Fibroblast of skin of back (primary cell): ENCODE measurements at places on chromosomes 3 and 15.

- DNase-seq: no peak
Observed at GRCh38 chr3:172546105-172546504, 22.9 kb upstream of the TNFSF10 start.

DNA sequence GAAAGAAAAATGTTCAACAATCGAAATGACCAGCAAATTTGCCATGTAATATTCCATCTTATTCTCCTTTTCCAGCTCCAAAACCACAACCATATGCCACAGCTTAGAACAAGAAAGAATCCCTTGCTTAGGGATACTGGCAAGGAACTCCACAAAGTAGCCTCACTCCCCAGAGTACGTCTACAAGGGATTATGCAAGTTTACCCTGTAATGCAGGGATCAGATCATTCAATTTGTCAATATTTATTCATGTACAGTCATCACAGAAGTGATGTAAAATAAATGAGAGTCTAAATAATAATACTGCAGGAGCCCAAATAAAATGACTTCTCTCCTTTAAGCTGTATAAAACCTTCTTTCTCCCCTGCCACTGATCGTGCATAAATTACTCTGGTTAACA is 23.5 kb upstream of the MYO1E start:
- DNase-seq: no peak

DNA sequence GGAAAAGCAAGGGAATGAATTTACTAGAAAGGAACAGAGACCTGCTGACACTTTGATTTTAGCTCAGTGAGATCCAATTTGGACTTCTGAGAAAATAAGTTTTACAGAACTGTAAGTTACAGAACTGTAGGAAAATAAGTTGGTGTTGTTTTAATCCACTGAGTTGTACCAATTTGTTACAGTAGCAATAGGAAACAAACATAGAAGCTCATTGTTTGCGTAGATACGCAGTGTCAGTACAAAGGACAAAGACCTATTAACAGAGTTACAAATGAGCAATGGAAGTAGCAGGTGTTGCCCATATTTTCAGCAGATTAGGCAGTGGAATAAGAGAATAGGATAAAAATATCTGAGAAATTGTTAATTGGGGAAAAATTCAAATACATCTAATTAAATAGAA is 385.8 kb upstream of the CNTN6 start:
- DNase-seq: no peak

GRCh38 chr3:83863380-83863779 is 1095.4 kb upstream of the CADM2 start:
- no peak for DNase-seq

DNA sequence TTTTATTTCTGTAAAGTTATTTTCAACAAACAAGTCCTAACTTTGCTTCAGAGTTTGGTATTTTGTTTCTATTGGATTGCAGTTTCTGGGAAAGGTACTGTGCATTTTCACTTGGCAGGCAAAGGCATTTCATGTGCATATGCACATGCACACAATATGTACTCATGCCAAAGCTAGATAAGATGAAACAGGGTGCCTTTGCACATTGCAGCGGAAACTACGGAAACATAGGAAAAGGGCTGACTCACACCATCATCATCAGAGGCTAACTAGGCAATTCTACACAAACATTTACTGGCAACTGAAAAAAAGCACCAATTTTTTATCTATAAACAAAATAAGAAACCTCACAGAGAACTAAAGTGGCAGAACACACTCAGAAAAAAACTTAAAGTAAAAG is 550.6 kb upstream of the NECTIN3 start:
- DNase-seq: peak; percentile 92

- no peak for DNase-seq
Observed at GRCh38 chr3:127986803-127987202, 65.4 kb upstream of the SEC61A1 start.

- DNase-seq: peak; percentile 49
Observed at GRCh38 chr3:55296791-55297190, 190.3 kb downstream of the WNT5A start.

- peak; percentile 40 for DNase-seq
Observed at GRCh38 chr3:115922681-115923347, 299.5 kb downstream of the GAP43 start.

- peak; percentile 9 for DNase-seq
Observed at GRCh38 chr3:162602619-162603018, 1106.0 kb downstream of the OTOL1 start.

GRCh38 chr15:76337059-76337695 is 604 bp downstream of the ISL2 start:
- peak; percentile 37 for DNase-seq

DNA sequence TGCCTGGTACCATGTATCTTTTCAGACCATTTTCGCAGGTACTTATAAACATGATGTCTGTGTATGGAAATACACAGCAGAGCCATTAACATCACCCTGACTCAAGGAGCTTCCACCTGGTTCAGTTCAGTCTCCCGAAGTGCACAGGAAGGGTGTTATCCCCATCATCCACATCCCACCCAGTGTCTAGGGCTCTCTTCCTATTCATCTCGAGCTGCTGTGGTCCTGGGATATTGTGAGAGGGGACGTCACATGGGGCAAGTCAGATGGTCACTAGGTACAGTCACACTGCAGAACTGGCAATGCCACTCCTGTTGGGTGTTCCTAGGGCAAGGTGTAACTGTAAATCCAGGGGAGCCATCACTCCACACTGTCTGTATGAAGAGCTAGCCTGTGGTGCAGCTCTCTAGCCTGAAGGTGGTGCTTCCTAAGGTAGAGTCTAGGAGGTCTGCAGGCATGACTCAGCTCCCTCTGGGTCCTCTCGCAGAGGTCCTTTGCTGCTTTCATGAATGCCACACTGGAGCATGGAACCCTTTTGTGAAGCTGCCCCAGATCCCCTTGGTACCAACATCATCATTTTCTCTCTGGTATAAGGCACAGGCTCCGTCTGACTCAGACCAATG is 13.9 kb downstream of the ISLR2 start:
- DNase-seq: no peak

DNA sequence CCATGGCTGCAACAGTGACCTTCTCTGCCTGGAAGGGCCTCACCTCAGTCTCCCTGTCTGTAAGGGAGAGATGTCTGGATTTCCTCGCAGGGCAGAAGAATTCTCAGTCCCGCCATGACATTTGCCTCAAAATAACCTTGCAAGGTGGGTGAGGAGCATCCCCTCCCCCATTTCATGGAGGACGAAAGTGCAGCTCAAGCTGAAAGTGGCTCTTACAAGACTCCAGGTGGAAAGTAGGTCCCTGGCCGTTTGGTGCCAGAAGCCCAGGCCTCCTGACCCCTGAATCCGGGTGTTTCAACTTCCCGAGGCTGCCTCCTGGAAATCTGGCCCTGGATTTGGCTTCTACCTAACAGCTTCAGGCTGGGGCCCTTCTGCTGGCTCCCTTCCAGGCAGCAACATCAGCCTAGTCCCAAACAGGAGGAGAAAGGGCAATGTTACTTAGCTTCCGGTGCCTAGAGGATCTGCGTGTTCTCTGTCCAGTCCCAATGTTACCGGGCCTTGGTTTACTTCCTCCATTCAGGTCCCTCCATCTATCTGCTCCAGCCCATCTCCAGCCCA is 769 bp upstream of the CSPG4 start:
- DNase-seq: peak; percentile 63

- peak; percentile 54 for DNase-seq
Observed at GRCh38 chr3:137946356-137946973, 63.5 kb upstream of the CLDN18 start.

GRCh38 chr3:11602886-11603527 is 40.7 kb downstream of the VGLL4 start:
- no peak for DNase-seq

DNA sequence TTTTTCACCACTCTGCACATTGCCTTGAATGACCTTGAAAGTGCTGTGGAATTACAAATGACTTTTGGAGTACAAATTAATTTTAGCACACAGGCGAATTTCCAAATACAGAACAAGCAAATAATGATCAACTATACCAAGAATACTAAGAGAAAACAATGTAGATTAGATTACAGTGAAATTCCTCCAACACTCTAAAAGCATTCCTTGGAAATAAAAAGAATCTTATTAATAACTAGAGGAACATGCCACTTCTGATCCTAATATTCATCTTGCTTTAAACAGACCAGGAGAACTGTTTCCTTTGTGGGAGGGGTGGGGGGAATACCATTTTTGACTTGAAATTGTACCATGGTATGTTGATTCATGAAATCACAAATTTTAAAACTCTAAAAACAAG is 167.5 kb downstream of the SUCLG2 start:
- DNase-seq: no peak

DNA sequence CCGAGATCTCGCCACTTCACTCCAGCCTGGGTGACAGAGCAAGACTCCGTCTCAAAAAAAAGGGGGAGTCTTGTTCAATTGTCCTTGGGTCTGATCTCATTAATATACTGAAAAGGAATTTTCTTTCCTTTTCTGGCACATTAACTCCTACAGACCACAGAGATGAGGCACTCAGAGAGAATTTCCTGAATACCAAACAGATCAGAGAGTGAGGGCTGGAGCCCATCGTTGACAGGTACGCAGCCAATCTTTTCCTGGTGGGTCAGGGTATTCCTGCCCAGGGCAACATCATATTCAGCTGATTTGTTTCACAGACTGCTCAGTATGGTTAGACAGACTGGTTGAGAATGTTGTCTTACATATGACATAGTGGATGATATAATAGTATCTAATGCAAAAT is 82.8 kb upstream of the TNFSF10 start:
- DNase-seq: peak; percentile 52

DNA sequence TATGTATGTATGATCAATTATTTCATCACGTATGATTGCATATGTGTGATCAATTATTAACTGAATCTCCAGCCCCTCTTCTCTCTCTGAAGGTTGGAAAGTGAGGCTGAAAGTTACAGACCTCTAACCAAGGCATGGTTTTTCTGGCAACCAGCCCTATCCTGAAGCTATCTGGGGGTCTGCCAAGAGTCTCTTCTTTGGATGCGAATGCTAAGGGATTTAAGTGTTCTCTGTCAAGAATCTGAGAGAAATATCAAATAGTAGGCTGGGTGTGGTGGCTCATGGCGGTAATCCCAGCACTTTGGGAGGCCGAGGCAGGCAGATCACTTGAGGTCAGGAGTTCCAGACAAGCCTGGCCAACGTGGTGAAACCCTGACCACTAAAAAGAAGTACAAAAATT is 8.1 kb downstream of the NKTR start:
- DNase-seq: no peak

DNA sequence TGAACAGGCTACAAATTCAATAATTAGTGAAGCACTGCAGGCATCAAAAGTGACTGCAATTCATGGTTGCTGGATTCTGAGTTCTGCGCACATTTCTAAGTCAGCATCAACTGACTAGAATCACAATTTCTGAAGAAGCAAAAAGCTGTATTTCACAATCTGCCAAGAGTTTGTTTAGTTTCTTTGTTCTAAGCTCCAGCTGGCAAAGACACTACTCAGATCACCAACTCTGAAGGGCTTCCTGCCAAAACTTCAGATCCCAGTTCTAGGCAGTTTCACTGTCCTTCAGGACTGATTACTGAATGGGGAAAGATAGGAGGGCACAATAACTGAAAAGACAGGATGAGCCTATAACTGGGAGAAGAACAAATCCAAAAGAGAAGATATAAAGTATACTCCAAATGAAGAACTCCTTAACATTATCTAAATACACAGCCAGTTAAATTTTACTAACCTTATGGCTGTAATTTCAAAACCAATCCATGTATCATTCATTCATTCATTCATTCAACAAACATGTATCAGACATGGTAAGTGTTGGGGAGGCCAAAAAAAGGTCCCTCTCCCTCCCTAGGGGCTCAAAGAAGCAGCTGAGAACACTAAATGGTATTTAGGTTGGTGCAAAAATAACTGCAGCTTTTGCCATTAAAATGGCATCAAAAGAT is 17.1 kb downstream of the TJP1 start:
- DNase-seq: peak; percentile 59

DNA sequence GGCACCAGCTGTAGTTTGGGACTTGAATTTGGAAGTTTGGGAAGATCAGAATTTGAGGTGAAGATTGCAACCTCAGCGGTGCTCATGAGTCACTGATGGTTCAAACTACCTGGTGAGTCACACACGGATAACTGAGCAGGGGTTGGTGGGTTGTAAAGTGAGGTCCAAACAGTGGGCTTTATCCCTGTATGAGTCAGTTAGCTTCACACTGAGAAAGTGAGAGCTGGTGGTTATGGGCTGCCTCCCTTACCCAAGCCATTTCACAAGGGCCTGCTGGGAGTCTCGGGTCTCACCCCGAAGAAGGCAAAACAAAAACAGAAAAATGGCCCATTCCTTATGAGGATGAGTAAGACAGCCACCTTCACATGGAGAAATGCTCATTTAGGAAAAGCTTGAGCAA is 77.0 kb downstream of the ITGA11 start:
- peak; percentile 93 for DNase-seq

DNA sequence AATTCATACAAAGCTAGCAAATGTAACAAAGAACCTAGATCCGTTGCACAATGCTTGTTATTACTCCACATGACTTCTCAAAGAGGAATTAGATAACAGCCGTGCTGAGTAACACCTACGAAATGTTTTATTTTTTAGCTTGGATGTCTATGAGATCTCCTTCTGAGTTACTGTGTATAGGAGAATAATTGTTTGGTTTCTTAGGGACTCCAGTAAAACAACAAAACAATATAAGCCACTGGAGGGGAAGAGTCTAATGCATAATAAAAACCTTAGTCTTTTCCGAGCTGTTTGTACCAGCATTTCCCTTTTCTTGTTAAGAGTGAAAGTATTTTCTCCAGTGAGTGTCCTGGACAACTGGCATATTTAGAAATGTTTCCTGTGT is 15.6 kb downstream of the SNAP23 start:
- peak; percentile 40 for DNase-seq

DNA sequence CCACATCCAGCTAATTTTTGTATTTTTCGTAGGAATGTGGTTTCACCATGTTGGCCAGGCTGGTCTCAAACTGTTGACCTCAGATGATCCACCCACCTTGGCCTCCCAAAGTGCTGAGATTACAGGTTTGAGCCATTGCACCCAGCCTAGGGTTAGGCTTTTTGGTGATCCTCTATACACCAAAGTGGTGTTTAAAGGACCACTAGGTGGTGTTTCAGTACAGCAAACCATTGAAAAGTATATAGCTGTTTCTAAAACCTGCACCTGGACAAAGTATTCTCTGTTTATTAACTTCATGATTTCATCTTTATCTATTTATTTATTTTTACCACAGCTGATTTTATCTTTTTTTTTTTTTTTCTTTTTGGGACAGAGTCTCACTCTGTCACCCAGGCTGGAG is 68.4 kb downstream of the MINDY2 start:
- peak; percentile 2 for DNase-seq

DNA sequence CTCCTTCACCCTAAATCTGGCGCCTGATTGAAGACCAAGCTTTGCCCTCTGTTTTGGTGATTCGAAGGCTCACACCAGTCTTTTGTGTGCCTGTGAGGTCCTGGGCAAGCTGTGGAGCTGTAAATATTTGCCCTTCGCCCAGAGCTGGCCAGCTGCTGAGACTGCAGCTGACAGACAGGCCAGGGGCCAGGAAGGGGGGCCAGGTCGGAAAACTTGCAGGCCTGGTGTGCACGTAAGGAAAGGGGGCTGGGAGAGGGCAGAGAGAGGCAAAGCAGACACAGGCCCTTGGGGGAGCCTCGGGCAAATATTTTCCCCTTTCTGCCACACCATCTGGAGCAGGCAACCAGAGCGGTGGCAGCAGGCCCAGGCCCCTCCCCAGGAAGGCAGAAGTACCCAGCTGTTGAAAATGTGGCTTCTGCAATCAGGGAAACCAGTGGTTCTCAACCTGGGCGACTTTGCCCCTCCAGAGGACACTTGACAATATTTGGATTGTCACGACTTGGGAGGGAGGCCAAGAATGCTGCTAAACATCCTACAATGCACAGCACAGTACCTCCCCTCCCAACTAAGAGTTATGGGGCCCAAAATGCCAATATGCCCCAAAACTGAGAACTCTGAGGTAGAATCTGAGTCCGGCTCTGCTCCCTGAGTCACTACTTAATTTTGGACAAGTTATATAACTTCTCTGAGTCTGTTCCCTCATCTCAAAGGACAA is 2.5 kb downstream of the PDZRN3 start:
- DNase-seq: no peak
